ENCODE measurements at places on chromosomes 6 and 20.

DNA sequence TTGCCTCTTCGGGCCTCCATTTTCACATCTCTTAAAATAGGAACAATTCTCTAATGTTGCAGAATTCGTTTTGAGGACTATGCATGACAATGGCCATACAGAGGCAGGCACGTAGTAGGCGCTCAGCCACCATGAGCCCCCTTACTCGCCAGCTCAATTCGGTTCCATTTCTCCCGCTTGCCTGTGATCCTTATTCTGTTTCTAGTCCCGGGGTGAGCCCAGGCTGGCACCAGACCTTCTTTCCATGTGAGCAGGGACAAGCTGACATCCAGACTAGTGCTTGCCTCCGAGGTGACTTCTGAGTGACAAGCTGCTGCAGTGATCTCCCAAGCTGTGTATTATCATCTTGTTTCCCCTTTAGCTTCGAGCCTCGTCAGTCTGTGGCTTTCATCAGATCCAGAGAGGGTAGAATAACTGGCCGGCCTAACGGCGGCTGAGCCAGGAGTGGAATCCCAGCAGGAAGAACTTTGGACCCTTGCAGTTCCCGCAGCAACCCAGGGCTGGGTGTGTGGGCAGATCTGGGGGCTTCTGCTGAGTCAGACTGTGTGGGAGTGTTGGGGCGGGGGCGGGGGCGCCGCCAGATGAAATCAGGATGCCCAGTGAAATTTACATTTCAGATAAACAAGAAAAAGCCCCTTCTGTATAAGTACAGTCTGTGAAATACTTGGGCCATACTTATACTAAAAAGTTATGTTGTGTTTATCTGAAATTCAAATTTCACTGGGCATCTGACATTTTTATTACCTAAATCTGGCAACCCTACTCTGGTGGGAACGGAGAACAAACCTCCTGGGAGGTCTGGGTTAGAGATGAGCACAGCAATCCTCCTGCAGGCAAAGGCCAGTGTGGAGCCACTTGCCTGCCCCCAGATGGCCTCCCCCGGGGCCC is 10.9 kb downstream of the BANF2 start:
- DNase-seq: no peak

GRCh38 chr6:69422020-69422419 is 374.8 kb downstream of the LMBRD1 start:
- no peak for DNase-seq

DNA sequence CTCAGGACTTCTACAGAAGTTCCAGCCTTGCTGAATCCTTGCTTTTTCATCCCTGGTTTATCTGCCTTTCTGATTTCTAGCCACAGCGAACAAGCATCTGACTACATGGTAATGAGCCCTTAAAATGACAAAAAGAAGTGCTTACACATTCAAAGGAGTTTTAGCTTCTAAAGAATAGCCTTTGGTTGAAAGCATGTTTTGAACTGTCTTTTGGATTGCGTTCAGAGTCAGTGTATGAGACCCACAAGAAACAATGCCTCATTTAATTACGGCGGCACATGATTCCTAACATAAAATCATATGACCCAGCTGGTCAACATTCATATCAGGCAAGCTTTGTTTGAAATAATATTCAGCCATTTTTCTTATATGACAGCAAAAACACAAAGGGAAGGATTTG is 784.2 kb downstream of the KIF16B start:
- no peak for DNase-seq

DNA sequence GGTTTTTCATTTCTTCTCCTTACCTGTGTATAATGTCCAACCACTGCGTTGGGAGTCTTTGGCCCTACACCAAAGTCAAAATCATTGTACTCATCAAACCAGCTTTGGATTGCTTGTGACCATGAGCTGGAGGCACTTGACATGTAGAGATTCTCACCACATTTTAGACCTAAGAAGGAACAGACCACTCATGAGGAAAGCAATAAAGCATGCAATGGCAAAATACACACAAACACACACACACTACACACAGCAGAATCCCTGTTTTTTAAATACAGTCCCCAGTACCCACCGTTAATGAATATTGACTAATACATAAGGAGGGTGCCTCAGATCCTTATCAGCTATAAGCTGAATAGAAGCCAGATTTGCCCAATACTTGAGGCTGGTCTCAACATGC is 10.5 kb downstream of the CRISP3 start:
- DNase-seq: no peak

GRCh38 chr6:106745824-106746582 is 116.6 kb downstream of the QRSL1 start:
- DNase-seq: no peak

DNA sequence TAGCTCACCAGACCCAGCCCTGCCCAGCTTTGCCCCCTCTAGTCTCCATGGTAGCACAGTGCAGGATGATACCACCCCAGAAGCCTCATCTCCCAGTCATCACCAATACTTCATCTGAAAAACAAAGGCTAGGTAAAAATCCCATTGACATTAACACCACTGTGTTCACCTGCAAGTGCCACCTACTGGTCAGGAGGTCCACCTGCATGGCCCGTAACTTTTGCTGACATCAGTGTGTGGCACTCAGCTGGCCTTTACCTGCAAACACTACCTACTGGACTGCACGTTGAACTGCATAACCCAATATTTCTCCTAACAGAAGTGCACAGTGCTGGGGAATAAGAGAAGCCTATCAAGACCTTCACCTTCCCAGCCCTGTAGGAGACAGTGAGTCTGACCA is 234.7 kb upstream of the ADGRB3 start:
- DNase-seq: no peak

DNA sequence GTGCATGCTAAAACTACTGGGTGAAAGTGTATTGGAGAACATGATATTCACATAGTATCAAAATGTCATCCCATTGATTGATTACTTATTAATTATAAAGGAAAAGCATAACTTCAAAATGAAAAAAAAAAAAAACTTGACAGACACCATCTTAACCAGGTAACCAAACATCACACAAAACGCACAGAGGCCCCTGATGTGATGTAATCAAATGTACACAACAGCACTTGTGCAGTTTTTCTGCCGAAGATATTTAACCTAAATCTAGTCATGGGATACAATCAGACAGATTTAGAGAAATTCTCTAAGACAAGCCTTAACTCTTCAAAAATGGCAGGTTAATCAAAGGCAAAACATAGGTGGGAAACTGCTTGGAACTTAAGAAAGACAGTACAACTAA is 102.0 kb upstream of the TENT5A start:
- no peak for DNase-seq

DNA sequence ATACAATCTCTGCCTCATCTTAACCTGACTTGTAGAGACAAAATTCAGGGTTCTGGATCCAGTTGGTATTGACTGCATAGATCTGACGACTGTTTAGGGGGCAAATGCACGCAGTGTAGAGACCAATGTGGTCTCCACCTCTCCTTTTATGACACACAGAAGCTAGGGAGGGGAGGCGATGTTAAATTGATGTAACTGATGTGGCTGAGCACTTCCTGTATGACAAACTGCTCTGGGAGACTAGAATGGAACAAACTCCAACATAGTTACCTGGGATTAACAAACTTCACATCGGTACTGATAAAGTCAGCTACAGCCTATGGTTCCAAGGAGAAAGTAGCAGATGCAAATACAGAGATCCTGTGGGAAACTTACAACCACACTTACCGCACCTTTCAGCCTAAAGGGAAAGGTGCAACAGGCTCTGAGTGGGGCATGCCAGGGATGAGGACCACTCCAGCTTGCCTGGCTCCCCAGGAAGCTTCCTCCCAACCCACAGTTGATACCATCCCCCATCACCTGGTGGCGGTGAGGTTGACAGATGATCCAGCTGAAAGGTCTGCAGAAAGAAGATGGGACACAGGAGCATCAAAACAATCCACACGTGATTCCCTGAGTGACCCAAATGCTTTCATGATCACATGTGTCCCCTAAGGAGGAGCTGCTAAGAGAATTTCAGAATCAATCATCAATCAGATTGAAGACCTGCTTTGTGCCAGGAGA is 60.6 kb upstream of the MRPS10 start:
- peak; percentile 55 for DNase-seq

DNA sequence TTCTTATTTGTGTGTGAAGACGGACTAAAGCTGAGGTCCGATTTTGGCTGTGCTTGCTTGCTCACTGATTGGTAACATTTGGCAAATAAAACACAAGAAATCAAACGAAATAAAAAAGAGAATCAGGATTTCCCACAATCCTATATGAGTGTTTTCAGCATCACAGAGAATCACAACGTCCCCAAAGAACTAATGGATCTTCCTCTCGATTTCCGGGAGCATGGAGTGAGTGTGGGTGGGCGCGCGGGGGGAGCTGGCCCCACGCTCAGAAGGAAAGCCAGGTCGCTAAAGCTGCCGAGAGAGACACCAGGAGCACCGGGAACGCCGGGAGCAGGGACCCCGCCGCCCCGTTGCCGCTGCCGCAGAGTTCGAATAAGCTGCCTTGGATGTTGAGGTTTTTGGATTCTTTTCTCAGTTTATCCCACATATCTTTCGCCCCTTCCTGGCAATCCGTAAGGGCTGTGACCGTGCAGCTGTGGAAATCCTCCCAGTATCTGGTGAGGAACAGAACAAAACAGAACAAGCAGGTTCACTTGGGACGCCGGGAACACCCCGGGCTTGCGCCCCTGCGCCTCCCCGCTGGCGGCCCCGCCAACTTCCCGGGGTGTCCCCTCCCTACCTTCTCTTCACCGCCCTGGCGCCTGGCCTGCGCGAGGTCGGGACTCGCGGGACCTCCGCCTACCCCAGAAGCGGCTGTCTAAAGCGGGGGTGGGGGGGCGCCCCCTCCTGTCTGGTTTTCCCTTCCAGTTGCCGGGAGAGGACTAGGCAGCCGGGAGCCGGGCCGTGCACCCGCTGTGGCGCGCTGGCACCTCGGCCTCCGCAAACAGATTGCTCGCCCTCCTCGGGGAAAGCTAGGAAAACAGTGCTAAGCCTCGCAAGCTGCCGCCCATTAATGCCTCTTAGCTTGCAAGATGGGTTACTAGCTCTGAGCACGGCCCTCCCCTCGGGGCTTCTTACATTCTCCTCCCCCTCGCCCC is 7.7 kb downstream of the NRN1 start:
- DNase-seq: no peak

- DNase-seq: no peak
Measured at GRCh38 chr6:132683543-132683942, 24.6 kb upstream of the TAAR1 start.

GRCh38 chr6:28587746-28588075 is 62.0 kb downstream of the GPX5 start:
- DNase-seq: no peak

- DNase-seq: no peak
Measured at GRCh38 chr6:82589509-82590206, 226.0 kb downstream of the TPBG start.

DNA sequence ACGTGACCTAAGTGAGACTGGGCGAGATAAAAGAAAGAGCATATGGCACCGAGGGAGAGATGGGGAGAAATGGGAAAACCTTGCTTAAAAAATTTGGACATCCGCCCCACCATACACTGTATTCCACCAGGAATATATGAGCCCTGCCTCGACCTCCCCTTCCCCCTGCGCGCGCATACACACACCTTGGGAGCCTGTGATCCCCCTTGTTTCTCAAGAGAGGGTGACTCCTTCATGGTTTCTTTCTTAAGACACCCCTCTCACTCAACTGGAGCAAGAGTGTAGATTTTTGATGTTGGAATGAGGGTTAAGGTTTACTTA is 480 bp downstream of the ABCF1 start:
- no peak for DNase-seq

DNA sequence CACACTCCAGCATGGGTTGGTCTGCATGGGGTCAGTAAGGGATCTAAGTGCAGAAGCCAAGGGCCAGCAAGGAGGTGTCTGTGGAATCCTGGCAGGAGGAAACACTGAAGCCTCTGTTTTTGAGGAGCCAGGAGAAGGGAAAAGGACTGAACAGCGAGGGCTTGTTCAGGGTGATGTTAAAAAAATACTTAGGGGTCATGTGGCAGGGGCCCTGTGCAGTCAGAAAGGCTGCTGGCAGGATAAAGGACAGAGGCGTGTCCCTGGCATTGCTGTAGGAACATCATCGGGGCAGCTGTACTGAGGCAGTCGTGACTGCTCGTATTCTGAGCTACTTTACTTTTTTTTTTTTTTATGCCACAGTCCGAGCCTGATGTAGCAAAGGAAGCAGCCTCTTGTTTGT is 127.1 kb upstream of the ZFP64 start:
- no peak for DNase-seq

- no peak for DNase-seq
Measured at GRCh38 chr20:11350126-11351005, 567.3 kb upstream of the BTBD3 start.

DNA sequence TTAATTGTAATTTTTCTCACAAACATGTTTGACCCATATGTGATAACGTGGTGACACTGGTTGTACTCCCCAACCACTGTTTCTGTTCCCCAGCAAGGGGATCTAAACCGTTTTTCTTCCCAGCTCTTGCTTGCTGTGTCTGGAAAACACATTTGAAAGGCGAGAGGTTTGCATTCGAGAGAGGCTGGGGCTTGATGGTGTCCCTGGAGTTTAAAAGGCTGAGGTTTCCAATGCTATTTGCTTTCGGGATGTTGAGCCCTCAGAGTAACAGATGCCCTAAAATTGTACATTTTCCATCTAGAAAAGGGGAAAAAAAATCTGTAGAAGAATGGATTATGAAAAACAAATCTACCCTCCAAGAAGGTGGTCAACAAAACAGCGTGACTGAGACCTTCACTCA is 35.4 kb downstream of the AKAP12 start:
- DNase-seq: no peak

- no peak for DNase-seq
Measured at GRCh38 chr6:128057541-128057940, 156.7 kb upstream of the THEMIS start.

- no peak for DNase-seq
Measured at GRCh38 chr6:89941763-89942497, 47.7 kb downstream of the GJA10 start.

- DNase-seq: no peak
Measured at GRCh38 chr6:53811746-53812145, 16.9 kb downstream of the LRRC1 start.

- no peak for DNase-seq
Measured at GRCh38 chr6:68677058-68677457, 42.0 kb downstream of the ADGRB3 start.

DNA sequence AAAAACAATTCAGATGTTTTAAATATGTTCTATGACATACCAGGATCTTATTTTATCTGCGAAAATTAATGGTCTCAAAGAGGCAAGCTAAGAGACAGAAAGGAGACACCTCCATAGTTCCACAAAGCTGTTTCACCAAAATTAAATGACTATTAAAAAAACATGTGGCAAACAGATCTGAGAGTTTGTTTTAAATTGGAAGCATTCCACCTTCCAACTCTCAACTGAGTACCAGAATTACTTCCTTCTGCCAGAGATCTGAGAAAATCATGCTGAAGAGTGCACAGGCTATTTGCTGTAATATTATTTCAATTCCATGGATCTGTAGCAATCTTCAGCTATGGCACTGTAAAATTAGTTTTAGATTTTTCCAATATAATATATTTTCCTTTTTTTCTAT is 669.5 kb upstream of the MARCKS start:
- DNase-seq: no peak

DNA sequence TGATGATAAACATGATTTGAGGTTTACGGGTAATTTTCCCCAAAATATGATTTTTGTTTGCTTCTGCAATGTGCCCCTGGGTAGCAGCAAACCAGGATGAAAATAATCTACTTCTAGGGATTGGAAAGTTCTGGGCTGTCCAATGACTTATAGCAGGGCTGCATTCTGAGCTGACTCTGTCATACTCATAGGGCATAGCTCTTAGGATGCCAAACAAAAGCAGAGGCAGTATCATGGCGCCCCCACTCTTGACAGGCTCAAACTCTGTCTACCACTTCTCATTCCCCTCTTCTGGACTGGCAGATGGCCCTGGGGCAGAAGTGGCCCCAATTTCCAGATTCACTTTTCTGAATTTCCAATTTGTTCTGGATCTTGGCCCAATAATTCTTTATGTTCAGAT is 10.3 kb downstream of the SERPINB1 start:
- DNase-seq: no peak

GRCh38 chr20:1922786-1923185 is 27.6 kb downstream of the SIRPA start:
- no peak for DNase-seq
